ENCODE measurements at places on chromosomes 3 and 15.

DNA sequence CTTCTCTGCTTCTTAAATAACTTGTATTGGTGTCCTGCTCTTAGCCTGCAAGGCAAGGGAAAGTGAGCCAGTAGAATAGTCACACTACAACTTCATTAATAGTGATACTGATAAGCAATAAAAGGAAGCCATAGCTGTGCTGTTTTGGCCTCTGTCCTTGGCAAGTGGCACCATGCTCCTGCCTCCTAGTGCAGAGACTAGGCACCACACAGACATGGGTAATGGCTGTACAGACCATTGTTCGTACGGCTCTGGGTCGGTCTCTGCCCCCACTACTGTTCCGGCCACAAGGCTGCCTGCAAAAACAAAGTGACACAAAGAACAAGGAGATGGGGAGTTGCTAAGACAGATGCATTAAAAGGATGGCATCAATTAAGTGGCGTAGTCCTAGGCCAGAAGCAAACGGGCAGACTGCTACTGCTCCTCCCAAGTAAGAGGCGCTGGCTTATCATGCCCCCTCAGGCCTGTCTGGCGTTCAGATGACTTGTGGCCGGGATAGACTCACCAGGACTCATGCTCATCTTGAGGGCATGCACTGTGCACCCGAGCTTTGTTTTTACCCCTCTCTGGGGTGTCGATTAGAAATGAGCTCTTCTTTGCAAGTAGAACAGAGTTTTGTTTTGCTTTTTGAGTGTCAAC is 75.6 kb downstream of the TRAK1 start:
- no peak for DNase-seq

DNA sequence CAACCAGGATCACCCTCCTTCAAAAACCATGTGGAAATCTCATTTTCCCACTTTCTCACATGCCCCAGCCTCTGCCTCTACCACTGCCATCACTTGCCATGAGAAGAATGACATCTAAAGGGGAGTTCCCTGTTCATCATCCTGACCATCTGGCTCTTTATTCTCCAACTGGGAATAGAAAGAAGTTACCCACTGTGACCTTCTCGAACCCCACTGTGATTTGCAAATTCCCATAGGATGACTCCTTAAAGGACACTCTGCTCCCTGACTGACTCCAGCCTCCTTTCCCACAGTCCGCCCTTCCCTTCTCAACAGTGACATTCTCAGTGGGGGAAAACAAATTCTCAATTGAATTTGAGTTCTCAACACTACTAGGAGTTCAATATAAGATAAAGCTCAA is 440.5 kb downstream of the NR2F2 start:
- no peak for DNase-seq

GRCh38 chr3:160105907-160106584 is 117.4 kb downstream of the IL12A start:
- no peak for DNase-seq

GRCh38 chr3:70554170-70554569 is 241.7 kb upstream of the MDFIC2 start:
- no peak for DNase-seq

GRCh38 chr3:3065876-3066275 is 44.3 kb downstream of the IL5RA start:
- DNase-seq = no peak

DNA sequence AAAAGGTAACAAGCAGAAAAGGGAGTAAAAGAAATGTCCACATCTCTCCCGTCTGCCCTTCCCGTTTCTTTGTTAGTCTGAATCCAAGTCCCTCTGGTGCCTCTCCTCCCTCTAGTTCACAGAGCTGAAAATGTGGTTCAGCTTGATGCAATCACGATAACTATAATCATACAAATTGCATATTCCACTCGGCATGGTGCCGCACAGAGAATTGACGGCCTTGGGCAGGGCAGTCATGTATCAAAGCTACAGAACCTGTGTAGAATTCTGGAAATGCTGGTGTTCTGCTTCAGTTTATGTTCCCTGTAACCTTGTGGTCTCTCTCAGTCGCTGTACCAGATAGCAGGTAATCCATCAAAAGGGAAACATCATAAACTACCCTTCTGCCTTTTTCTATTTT is 562.9 kb upstream of the CBLB start:
- DNase-seq = no peak

- no peak for DNase-seq
These were observed 59.8 kb upstream of the INSYN1 start for GRCh38 chr15:73812806-73813465.

GRCh38 chr15:58433597-58434333 is 2.0 kb downstream of the LIPC start:
- no peak for DNase-seq

GRCh38 chr15:23397779-23398178 is 43.2 kb downstream of the GOLGA8S start:
- DNase-seq = no peak

- no peak for DNase-seq
These were observed 425 bp downstream of the ANPEP start for GRCh38 chr15:89814112-89814742.
